Heart right ventricle (tissue), 16 donors: ENCODE measurements at places on chromosomes 6 and 20. TPM values are rescaled to one million over a fixed set of nuclear protein-coding genes. Genes with fewer than 3 reads are reported as not detected.

The PCSK2 gene
- 0.97 TPM for total RNA-seq

The MDC1 gene
- total RNA-seq: 19.9 TPM

The SLA2 gene
- 0.21 TPM for total RNA-seq

The SMOC2 gene
- total RNA-seq: 16.3 TPM

DNA sequence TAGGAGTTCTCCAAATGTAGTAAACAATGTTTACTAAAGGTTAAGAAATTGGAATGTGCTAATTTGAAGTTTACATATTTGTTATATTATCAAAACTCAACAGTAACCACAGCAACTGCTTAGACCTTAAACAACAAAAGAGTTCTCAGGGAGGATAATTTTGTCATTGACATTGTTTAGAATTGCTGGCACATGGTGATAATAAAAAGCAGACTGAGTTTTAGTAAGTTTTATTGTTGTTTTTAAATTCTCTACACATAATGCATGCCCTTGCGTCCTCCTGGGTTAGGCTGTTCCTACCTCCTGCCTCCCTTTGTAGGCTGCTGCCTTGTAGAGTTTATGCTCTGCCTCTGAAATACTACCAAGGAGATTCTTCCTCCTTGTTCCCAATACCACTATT is 28.7 kb downstream of the LAMA4 start:
- no peak for DNase-seq

DNA sequence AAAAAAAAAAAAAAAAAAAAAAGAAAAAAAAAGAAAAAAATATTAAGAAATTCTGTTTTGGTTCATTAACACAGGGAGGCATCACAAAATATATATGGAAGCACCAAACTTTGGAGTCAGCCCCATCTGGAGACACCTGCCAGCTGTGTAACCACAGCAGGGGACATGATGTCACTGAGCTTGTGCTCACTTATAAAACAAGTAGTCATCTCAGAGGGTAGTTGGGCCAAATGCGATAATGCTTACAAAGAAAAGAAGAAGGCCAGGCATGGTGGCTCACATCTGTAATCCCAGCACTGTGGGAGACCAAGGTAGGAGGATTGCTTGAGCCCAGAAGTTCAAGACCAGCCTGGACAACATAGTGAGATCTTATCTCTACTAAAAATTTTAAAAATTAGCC is 1.1 kb upstream of the BNIP5 start:
- no peak for DNase-seq

DNA sequence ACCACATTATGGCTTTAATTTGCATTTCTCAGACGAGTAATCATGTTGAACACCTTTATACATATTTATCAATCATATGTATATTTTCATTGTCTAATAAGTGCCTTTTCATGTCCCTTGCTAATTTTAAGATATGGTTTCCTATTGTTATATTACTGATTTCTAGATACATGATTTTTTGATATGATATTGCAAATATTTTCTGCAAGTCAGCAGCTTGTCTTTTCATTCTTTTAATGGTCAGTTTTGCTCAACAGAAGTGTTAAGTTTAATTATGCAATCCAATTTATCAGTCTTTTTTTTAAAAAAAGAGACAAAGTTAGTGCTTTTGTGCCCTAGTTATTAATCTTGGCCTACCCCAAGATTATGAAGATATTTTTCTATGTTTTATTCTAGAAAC is 1377.8 kb upstream of the CITED2 start:
- DNase-seq: no peak

DNA sequence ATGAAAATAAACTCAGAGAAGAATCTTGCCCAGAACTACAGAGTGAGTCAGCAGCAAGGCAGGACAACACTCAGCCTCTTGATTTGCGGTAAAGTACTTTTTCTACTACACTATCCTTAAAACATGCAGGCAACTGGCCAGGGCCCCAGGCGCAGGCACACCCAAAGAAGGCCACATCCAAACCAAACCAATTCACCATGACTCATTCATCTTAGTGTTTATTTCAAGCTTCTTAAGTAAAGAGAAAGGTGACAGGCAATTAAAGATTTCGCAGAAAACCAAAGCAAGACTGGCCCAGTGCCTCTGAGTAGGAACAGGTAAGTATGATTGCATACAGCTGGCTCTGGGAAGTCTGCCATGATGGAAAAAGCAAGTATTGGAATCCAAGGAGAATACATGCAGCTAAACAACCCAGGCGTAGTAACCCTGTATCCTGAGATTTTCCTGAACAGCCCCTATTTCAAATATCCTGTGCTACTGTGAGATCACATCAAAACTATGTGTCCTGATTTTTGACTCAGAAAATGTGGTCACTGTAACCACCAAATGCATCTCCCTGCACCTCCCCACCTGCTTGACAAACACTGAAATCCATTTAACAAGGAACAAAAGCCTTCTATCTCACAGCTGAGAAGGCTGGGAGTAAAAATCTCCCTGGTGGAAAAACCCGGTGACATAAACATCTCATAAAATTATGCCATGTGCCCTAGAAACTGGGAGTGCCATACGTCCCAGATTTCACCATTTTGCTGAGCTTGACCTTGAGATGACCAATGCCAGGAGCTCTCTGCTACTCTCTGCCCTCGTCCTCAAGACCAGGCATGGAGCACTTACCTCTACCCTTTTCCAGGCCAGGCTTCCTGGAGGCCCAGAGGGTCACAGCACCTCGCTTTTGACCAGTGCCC is 12.4 kb downstream of the WFDC3 start:
- DNase-seq: peak; percentile 64

- DNase-seq: no peak
These were observed 22.7 kb downstream of the LYRM2 start for GRCh38 chr6:89615882-89616281.

DNA sequence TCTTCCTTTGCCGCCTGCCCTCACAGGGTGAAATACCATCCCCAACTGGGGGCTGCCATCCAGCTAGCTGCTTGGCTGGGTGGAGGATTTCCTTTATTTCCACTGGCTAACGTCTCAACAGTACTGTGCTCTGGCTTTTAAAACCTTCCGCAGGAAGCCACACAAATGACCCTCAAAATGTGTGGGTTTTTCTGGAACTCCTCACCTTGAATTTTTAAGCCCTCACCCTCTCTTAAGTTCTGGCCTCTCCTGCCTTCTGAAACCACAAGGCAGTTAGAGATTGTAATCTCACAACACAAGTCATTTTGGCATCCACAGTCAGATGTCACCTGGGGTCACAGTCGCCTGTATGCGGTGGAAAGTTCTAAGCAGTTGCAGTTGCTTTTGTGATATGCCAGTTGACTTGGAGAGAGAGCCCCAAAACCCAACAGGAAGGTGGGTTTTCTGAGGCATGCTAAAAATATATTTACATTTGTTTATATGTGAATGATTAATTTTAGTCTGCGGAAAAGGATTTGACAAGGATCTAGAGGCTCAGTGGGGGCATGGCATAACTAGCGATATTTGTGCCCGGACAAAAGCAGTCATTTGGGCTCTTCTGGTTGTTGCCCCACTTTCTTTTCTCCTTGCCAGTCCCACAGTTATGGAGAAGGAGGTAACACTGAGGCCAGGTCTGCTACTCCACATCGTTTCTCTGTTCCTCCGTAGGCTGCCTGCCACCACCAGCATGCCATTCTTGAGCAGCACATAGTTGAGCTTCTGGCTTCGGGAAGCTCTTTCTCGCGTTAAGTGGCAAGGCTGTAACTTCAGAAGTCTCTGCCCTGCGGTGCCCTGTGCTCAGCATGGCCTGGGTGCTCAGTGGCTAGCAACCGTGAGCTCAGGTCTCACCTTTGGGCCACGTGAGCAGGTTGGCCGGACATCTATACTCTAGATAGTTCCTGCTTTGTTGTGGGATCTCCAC is 335.3 kb downstream of the CD83 start:
- no peak for DNase-seq

DNA sequence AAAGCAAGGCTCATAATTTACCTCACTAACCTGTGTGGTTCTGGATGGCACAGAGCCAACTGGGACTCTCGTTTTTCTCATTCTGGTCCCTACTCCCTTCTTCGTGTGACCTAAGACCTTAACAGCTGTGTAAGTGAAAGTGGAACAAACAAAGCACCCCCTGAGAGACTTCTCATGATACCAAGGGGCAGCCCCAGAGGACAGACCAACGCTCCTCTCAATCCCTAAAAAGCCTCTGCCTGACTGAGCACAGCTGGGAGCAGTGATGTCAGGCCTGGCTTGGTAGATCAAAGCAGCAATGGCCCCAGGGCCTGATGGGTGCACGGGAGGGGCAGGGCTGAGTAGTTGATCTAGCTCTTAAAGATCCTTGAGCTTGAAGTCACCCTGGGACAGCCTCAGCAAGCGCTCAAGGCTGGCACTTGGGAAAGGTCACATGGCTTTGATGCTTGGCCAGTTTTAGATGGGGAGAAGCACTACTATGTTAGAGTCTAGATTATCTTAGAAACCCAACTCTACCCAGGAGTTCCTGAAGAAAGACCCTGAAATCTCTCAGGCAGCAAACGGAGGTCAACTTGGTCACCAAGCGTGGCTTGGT is 16.2 kb upstream of the TGM2 start:
- no peak for DNase-seq

- no peak for DNase-seq
These were observed 3.1 kb upstream of the TTK start for GRCh38 chr6:80001337-80001736.

GRCh38 chr6:139205843-139206242 is 71.0 kb downstream of the HECA start:
- DNase-seq: no peak

DNA sequence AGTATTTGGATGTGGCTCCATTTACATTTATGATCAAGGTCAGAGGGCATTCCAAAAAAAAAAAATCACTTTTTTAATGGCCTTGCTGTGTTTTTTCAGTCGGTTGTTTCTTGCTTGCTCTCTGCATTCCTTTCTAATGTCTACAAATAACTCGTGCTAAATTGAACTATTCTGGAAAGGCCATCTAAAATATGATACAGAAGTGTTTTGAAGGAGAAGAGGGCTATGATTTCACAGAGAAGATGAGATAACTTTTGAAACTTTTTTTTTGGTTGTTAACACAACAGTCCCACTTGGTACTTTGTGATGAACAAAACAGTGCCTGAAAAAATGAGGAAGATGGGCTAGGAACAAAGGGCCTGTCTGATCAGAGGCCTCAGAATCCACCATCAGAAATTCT is 156.1 kb upstream of the SMLR1 start:
- no peak for DNase-seq

- no peak for DNase-seq
These were observed 1111.4 kb upstream of the CITED2 start for GRCh38 chr6:140485740-140486449.

DNA sequence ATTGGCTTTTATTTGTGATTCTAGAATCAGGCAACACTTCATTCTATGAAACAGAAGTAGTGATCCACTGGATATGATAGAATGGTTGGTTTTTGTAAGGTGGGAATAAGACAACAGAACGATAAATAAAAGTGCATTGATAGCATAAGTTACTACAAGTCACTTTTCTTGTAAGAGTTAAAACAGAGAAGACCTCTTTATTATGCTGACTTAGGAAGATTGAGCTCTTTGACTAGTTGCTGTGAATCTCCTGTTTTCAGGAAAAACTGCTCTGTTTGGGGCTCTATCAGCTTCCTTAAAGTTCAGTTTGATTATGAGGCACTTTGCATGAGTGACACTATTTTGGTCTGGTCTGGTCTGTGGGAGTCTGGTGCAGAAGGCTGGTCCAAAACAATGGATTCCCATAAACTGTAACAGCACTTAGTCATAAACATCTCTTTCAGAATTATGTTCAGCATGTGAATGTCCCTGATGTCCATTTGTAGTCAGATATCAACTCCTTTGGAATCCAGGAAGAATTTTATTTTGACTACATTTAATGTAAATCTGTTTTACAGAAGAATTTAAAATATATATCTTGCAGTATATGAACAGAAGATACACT is 35.0 kb upstream of the DSE start:
- no peak for DNase-seq
